ENCODE measurements at places on chromosomes 11 and 22. TPM values are rescaled to one million over a fixed set of nuclear protein-coding genes. Genes with fewer than 3 reads are reported as not detected.

The RANGAP1 gene
- 177 TPM for total RNA-seq

The DTX4 gene
- total RNA-seq: 1.9 TPM

The DRD2 gene
- 1.2 TPM for total RNA-seq

The CNTF gene
- total RNA-seq: 5.1 TPM

GRCh38 chr11:8694137-8694536 is 11.5 kb downstream of the RPL27A start:
- no peak overlapping the region for H3K4me3 ChIP-seq
- H3K4me1 ChIP-seq: peaks cover 9% of the 10 kb centered on the region
- no peaks in the 10 kb centered on the region for H3K36me3 ChIP-seq
- H3K27me3 ChIP-seq: no peaks in the 10 kb centered on the region

GRCh38 chr11:126863294-126863997 is 137.1 kb downstream of the KIRREL3 start:
- peaks cover 14% of the 10 kb centered on the region for H3K27me3 ChIP-seq
- H3K27ac ChIP-seq: no peak overlapping the region
- DNase-seq: no peak
- H3K4me1 ChIP-seq: no peaks in the 10 kb centered on the region

GRCh38 chr11:79066456-79067351 is 374.1 kb downstream of the TENM4 start:
- H3K27me3 ChIP-seq: no peaks in the 10 kb centered on the region
- H3K4me3 ChIP-seq: no peak overlapping the region
- no peaks in the 10 kb centered on the region for H3K36me3 ChIP-seq
- peak; percentile 28 for DNase-seq
- H3K27ac ChIP-seq: no peak overlapping the region
- H3K4me1 ChIP-seq: no peaks in the 10 kb centered on the region

DNA sequence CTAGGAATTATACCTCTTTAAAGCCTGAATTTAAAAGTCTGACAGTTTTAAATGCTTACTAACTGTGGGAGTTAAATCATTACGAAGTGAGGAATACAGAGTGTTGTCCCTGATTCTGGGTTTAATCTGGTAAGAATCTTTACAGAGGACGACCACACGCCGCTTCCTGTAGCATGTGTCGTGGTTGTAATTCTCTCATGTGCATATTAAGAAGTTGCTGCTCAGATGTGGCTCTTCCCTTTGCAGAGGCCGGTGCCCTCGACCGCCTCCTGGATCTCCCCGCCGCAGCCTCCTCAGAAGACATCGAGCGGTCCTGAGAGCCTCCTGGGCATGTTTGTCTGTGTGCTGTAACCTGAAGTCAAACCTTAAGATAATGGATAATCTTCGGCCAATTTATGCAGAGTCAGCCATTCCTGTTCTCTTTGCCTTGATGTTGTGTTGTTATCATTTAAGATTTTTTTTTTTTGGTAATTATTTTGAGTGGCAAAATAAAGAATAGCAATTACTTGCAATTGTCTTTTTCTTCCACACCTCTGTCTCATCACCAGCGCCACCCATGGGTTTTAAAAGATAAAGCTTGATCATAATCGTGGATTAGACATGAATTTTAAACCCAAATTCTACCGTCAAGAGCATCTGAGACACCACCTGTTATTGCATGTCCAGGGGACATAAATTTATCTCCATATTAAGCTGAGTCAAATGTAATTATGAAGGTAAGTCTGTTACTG is 6.5 kb downstream of the GAL start:
- H3K27ac ChIP-seq: no peak overlapping the region
- DNase-seq: no peak
- H3K4me1 ChIP-seq: no peaks in the 10 kb centered on the region
- no peak overlapping the region for H3K4me3 ChIP-seq
- no peaks in the 10 kb centered on the region for H3K36me3 ChIP-seq

DNA sequence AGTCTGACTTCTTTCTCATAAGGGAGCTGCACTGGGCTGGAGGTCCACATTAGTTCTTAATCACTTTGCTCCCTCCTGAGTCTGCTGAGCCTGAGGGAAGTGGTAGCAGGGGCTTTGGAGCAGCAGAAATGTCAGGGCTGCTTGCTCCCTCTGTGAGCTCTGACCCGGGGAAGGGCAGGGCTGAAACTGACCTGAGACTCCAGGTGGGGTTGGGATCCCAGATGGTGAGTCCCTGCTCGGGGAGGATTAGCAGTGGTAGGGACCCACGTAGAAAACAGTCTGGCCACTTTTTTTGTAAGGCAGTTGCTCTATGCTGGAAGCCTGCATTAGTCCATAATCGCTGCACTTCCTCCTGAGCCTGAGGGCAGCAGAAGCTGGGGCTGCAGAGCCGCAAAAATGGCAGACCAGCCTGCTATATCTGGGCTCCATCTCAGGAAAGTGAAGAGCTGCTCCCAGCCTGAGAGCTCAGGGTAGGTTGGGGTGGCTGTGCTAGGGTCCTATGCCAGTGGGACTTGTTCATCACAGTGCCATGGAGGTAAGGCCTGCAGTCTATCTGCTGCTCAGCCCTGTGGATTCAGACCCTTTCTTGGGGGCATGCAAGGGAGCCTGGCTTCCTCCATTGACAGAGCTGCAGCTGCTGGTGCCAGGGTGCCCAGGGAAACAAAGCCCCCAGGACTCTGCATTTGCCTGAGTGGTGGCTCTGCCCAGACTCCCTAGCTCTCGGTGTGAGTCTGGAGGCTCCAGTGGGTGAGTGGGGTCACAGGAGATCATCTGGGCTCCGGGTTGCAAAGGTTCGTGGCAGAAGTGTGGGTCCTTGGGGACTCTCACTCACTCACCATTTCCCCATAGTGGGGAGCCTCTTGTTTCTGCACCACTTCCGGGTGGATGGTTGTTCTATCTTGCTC is 854.3 kb downstream of the LUZP2 start:
- H3K4me1 ChIP-seq: no peaks in the 10 kb centered on the region
- DNase-seq: no peak
- no peak overlapping the region for H3K4me3 ChIP-seq
- no peak overlapping the region for H3K27ac ChIP-seq
- H3K27me3 ChIP-seq: no peaks in the 10 kb centered on the region

DNA sequence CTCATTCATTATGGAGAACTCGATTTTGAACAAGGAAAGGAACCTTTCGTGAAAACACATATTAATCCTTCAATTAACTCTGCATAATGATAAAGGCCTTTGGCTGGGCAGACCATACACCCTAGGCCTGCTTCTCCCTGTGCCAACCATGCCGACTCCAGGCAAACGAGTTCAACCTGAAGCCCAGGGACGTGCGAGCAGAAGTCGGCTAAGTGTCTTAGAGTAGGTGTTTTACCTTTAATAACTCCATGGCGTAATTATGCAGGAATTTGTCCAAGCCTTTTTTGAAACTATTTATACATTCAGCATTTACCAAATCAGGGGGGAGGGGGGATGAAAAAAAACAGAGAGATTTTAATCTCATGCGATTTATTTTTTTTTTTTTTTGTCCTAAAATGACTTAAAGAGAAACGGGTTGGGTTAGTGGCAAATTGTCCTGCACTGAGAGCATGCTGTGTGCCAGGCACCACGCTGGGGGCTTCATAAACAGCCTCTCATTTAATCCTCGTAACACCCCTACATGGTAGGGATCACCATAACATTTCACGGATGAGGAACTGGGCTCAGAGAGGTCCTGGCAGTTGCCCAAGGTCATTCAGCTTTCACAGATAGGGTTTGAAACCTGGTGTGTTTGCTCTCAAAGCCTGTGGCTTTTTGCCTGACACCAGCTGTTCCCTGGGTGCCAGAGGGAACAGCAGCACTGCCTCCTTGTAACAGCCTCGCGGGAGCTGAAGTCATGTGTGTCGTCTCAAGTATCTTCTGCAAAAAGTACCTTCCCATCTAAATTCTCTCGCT is 423.9 kb downstream of the MN1 start:
- peak overlapping the region; percentile 15 for H3K4me3 ChIP-seq
- H3K27me3 ChIP-seq: no peaks in the 10 kb centered on the region
- peak overlapping the region; percentile 75 for H3K27ac ChIP-seq
- no peaks in the 10 kb centered on the region for H3K36me3 ChIP-seq

GRCh38 chr11:116300232-116300631 is 472.6 kb downstream of the BUD13 start:
- H3K4me1 ChIP-seq: no peaks in the 10 kb centered on the region
- DNase-seq: no peak
- no peak overlapping the region for H3K27ac ChIP-seq
- no peak overlapping the region for H3K4me3 ChIP-seq
- H3K27me3 ChIP-seq: no peaks in the 10 kb centered on the region
- no peaks in the 10 kb centered on the region for H3K36me3 ChIP-seq
